T-cell (primary cell): ENCODE measurements at places on chromosomes 7 and 10.
A peak's percentile ranks its signal among the peaks of the same experiment; 100 is the strongest.

DNA sequence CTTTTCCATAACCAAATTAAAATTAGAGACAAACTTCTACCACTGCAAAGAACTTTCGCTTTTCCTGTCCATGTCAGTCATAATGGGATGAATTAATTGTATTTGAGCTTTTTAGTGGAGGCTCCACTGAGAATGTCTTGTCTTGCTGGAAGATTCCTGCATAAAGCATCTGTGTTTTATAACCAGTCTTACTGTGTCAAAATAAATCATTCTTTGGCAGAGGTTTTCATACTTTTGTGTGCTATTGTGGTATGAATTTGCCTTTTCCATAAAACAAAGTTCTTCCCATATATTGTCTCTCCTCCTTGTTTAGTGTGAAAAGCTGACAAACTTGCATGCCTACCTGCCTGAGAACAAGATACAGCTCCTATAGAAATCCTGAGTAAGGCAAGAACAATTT is 124.8 kb upstream of the CCDC6 start:
- H3K27me3 ChIP-seq = no peaks in the 10 kb centered on the region
- no peaks in the 10 kb centered on the region for H3K36me3 ChIP-seq
- no peak overlapping the region for H3K4me3 ChIP-seq
- H3K27ac ChIP-seq = no peak overlapping the region
- no peak for DNase-seq

- no peak overlapping the region for H3K4me3 ChIP-seq
- H3K4me1 ChIP-seq = no peaks in the 10 kb centered on the region
- H3K27ac ChIP-seq = no peak overlapping the region
- no peaks in the 10 kb centered on the region for H3K27me3 ChIP-seq
- peaks cover 16% of the 10 kb centered on the region for H3K36me3 ChIP-seq
Measured at GRCh38 chr10:128078136-128078969, 47.9 kb downstream of the MKI67 start.

GRCh38 chr7:135403302-135403701 is 106.6 kb downstream of the CNOT4 start:
- H3K4me1 ChIP-seq = no peaks in the 10 kb centered on the region
- DNase-seq = no peak
- no peak overlapping the region for H3K4me3 ChIP-seq
- H3K36me3 ChIP-seq = peaks cover 10% of the 10 kb centered on the region
- no peak overlapping the region for H3K27ac ChIP-seq

DNA sequence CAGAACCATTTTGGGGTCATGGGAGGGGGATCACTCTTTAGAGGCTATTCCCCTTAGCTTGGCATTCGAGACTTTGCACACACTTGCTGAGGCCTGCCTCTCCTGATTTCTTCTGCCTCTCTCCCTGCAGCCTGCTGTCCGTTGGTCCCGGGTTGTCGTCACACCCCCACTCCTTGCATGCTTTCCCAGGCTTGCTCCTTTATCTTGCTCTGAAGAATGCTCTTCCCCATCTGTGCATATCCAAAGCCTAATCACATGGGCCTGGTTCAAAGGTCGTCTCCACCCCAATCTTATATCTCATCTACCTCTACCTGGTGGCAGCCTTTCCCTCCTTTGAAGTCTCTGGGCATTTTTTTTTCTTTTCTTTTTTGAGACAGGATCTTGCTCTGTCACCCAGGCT is 24.3 kb upstream of the EMX2 start:
- no peaks in the 10 kb centered on the region for H3K36me3 ChIP-seq
- H3K27me3 ChIP-seq = peaks cover 2% of the 10 kb centered on the region
- no peak for DNase-seq
- H3K4me3 ChIP-seq = no peak overlapping the region
- H3K4me1 ChIP-seq = no peaks in the 10 kb centered on the region

GRCh38 chr7:108027239-108027638 is 24.3 kb upstream of the LAMB1 start:
- DNase-seq = no peak
- no peaks in the 10 kb centered on the region for H3K36me3 ChIP-seq
- peaks cover 4% of the 10 kb centered on the region for H3K27me3 ChIP-seq
- H3K27ac ChIP-seq = no peak overlapping the region

DNA sequence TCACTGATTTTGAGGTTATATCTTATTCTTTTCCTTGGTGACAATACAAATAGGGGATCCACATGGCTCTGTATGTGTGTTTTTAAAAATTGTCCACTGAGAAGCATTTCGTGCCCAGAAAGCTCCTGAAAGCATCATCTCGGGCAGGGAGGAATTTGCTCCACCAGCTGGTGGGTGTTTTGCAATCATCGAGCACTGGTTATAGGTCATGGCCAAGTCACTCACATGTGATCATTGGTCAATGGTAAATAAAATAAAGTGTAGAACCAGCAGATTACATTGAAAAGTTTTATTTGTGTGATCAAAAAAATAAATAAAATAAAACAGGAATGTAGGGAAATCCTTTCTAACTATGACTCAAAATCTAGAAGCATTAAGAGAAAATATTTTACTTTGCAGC is 23.0 kb upstream of the SNX13 start:
- no peaks in the 10 kb centered on the region for H3K36me3 ChIP-seq
- no peak overlapping the region for H3K4me3 ChIP-seq
- DNase-seq = no peak
- H3K27ac ChIP-seq = no peak overlapping the region
- H3K4me1 ChIP-seq = no peaks in the 10 kb centered on the region
- no peaks in the 10 kb centered on the region for H3K27me3 ChIP-seq

DNA sequence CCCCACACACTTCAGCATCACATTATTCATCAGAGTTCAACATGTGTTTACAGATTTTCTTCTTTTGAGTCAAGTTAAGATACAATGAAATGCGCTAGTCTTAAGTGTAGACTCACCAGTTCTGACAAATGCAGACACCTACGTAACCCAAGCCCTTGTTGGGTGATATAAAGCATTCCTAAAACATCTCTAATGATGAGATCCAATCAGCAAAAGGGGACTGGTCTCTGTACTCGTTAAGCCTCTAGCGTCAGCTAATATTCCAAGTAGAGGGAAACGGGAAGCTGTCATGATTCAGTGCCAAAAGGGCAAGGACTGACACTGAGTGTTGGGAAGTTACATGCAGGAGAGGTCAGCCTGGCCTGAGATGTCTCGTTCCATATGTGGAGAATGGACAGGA is 38.7 kb upstream of the TRIL start:
- H3K27me3 ChIP-seq = no peaks in the 10 kb centered on the region
- DNase-seq = no peak
- H3K4me3 ChIP-seq = no peak overlapping the region
- H3K4me1 ChIP-seq = no peaks in the 10 kb centered on the region
- no peaks in the 10 kb centered on the region for H3K36me3 ChIP-seq
- H3K27ac ChIP-seq = no peak overlapping the region

DNA sequence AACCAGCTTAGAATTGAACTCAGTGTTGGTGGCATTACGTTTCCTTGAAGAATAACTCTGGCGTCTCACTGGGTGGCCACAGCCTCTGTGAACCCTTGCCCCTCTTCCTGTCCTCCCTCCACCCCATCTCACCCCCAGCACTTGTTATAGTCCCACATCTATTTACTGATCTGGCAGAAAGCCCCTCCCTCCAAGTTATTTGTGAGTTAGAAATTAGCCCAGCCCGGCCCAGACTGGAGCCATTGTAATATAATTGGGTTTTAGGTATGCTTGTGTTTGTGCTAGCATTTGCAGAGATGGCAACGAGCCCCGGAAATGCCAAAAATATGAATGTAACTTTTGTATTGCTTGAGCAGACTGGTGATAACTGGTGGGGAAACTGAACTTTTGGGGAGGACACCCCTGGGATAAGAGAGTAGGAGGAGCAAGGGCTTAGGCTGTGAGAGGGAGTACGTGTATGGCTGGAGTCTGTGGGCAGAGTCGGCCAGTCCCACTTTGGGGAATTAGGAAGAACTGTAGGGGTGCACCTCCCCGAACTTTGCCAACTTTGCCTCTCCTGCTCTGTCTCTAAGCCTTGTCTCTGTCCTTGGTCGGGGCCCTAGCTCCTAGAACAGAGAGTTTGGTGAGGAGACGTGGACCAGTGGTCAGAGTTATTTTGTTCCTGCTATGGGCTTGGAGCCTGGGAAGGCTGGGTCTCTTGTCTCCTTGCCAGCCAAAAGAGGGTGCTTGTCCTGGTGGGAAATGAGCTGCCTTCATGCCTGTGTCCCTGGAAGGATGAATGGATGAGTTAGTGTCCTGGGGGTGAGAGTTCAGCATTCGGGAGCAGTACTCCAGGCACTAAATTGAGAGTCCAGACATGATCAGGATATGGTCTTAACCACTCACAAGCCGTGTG is 19.3 kb upstream of the TRIM8 start:
- H3K27ac ChIP-seq = no peak overlapping the region
- H3K27me3 ChIP-seq = no peaks in the 10 kb centered on the region
- peaks cover 13% of the 10 kb centered on the region for H3K4me1 ChIP-seq
- no peak overlapping the region for H3K4me3 ChIP-seq
- no peak for DNase-seq
- peaks cover 3% of the 10 kb centered on the region for H3K36me3 ChIP-seq

- H3K27ac ChIP-seq = no peak overlapping the region
- H3K27me3 ChIP-seq = no peaks in the 10 kb centered on the region
- H3K36me3 ChIP-seq = no peaks in the 10 kb centered on the region
- DNase-seq = no peak
- no peak overlapping the region for H3K4me3 ChIP-seq
Measured at GRCh38 chr7:112063974-112064373, 142.2 kb downstream of the DOCK4 start.

DNA sequence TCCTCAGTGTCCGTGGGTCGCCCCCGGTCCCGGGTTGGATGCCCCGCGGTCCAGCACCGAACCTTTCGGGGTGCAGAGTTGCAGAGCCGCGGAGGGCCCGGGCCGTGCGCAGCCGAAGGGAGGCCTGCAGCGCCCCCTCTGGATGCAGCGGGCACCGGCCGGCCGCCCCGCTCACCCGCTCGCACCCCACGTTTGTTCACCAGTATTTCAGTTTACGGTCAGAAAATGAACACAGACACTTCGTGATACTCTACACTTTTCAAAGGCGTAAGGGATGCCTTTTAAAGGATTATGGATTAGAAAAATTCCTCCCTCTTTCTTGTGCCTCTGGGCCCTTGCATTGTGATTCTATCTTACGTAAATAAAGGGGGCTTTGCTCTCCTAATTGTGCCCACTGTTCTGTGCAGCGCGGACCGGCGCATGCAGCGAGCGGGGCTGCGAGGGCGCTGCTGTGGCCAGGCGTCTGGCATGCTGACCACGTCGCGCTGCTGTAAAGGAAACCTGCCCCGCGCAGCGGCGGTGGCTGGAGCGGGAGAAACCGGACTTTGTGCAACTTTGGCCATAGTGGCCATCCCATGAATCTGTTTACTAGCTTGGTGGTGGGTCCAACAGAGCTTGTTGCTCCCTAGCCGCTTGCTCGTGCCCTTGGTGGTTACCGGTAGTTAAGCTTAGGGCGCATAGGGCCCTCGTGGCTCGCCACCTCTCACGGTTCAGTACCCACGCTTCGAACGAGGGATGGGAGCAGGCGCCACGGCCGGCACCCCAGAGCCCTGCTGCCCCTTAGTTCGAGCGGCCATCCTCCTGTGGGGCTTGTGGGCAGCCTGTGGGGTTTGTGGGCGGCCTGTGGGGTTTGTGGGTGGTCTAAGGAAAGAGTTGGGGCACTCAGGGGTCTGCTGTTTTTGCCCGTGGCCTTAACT is 739 bp upstream of the MEST start:
- H3K4me3 ChIP-seq = peak overlapping the region; percentile 12
- no peak overlapping the region for H3K27ac ChIP-seq
- peaks cover 33% of the 10 kb centered on the region for H3K4me1 ChIP-seq
- DNase-seq = peak; percentile 29
- peaks cover 40% of the 10 kb centered on the region for H3K27me3 ChIP-seq

- H3K36me3 ChIP-seq = no peaks in the 10 kb centered on the region
- H3K4me3 ChIP-seq = no peak overlapping the region
- H3K27ac ChIP-seq = no peak overlapping the region
- no peaks in the 10 kb centered on the region for H3K27me3 ChIP-seq
- no peak for DNase-seq
- no peaks in the 10 kb centered on the region for H3K4me1 ChIP-seq
Measured at GRCh38 chr7:83984076-83984475, 210.5 kb downstream of the SEMA3A start.

DNA sequence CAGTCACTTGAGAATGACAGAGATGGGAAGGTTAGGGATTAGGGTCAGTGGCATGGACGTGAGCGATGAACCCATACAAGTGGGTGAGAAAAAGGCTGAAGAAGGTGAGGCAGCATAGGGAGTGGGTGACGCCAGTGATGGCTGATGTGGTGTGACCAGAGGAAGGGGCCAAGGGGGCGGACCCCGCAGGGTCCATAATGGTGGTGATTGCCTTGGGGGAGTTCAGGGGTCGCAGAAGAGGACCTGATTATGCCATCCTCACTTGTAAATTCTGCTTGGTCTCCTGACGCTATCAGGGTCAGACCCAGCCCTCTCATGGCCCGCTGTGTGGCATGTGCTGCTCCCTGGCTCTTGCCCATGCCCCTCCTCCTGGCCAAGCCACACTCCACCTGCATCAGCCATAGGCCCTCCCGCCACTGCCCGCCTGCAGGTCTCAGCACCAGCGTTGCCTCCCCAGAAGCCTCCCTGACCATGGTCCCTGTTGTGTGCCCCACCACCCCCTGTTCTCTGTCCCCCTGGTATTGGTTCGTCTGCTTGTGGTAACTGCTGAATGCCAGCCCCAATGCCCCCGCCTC is 235.7 kb downstream of the EBF3 start:
- no peaks in the 10 kb centered on the region for H3K4me1 ChIP-seq
- no peaks in the 10 kb centered on the region for H3K36me3 ChIP-seq
- H3K27me3 ChIP-seq = no peaks in the 10 kb centered on the region
- H3K27ac ChIP-seq = no peak overlapping the region
- DNase-seq = no peak

GRCh38 chr10:32959006-32959920 is 1.2 kb upstream of the ITGB1 start:
- DNase-seq = no peak
- H3K4me3 ChIP-seq = peak overlapping the region; percentile 23
- no peaks in the 10 kb centered on the region for H3K27me3 ChIP-seq
- peak overlapping the region; percentile 53 for H3K27ac ChIP-seq

DNA sequence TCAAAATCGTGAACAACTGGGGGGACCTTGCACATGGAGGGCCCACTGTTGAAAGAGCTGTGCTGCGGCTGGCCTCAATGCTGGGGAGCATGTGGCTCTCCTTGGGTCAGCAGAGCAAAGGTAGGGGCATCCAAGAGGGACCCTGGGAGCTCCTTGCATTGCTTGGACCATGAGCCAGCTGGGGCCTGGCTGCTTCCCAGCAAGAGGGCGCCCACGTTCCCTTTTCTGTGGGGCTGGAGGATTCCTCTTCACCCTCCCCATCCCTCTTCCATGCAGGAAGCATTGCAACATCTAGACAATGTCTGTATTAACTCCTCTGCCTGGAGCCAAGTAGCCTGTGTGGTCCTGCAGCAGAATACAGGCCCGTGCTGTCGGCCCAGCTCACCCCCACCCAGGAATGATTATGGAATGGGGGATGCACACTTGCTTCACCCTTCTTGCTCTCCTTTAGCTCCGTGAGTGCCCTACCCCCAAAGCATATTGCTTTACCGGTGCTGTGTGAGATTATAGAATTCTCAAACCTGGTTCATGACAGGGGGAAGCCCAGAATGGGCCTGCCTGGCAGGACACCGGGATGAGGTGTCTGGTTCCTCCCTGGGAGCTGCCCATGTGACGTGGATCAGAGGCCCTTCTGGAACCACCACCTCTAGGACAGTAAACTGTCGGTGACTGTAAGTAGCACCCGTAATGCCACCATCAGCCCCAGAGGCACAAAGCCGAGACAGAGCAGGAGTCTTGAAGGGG is 61.9 kb downstream of the SYPL1 start:
- no peak overlapping the region for H3K27ac ChIP-seq
- no peaks in the 10 kb centered on the region for H3K27me3 ChIP-seq

- no peaks in the 10 kb centered on the region for H3K4me1 ChIP-seq
- peaks cover 8% of the 10 kb centered on the region for H3K36me3 ChIP-seq
- H3K27me3 ChIP-seq = no peaks in the 10 kb centered on the region
- no peak overlapping the region for H3K27ac ChIP-seq
- DNase-seq = no peak
Measured at GRCh38 chr7:156739596-156739995, 99.0 kb downstream of the RNF32 start.
